GDM1 (cell line): ENCODE measurements at places on chromosomes 3 and 15.

DNA sequence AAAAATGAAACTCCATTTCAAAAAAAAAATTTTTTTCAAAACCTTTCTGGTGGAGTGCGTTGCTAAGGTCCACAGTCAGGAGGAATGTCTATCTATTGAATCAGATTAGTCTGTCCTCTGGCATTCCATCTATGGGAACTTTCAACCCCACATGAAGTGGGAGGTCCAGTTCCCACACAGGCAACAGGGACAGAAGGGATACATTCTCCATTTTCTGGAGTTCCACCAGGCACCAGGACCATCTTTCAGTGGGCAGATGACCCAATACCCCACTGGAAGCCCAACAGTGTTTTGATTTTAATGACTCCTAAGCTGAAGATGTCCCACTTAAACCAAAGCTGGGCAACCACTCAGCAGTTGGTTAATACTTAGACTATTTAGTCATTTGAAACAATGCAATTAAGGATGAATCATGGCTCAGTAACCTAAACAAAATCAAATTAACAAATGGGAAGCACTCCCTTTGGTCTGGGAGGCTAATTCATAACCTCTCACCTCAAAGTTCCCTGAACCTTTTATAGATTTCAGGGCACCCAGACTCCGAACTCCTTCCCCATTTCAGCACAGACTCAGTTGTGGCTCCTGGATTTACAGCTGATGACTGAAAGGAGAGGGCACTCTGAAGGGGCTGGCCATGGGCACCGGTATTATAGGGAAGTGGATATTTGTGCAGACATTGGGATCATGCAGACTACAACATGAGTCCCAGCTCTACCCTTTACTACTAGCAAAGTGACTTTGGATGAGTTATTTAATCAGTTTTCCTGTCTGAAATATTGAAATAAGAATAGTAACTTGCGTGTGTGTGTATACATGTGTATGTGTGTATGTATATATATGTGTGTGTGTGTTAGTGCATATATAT, 264.3 kb upstream of the LRTM1 start:
- no peak for DNase-seq

- DNase-seq: no peak
These were observed 75.7 kb upstream of the TPRG1 start for GRCh38 chr3:189096092-189096491.

DNA sequence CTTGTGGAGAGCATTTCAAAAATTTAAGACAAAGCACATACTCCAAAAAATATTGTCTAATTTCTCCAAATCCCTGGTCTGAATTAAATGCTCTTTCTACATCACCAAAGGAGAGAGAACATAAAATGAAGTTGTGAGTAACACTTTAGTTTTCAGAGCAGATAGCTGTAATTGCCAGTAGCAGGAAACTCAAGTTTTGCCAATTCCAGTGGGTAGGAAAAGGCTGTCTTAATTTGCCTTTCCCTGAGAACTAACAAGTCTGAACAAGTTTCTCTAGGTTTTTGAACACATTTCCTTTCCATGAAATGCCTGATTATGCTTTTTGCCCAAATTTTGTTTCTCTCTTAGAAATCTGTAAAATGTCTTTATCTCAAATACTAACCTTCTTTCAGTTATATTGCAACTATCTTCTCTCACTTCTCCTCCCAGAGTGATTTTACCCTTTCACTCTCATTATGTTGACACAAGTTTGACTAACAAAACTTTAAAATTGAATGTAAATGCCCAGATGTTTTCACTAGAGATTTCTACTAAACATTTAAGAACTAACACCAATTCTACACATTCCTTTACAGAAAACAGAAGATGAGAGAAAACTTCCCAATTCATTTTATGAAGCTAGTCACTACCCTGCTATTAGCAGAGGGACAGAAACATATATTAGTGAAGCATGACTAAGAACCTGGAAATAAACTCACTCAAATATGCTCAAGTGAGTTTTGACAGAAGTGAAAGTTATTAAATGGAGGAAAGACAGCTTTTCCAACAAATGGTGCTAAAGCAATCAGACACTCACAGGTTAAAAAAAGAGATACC, 38.4 kb downstream of the RFX7 start:
- DNase-seq: no peak

- DNase-seq: no peak
These were observed 31.6 kb upstream of the ABHD10 start for GRCh38 chr3:111947231-111947630.

DNA sequence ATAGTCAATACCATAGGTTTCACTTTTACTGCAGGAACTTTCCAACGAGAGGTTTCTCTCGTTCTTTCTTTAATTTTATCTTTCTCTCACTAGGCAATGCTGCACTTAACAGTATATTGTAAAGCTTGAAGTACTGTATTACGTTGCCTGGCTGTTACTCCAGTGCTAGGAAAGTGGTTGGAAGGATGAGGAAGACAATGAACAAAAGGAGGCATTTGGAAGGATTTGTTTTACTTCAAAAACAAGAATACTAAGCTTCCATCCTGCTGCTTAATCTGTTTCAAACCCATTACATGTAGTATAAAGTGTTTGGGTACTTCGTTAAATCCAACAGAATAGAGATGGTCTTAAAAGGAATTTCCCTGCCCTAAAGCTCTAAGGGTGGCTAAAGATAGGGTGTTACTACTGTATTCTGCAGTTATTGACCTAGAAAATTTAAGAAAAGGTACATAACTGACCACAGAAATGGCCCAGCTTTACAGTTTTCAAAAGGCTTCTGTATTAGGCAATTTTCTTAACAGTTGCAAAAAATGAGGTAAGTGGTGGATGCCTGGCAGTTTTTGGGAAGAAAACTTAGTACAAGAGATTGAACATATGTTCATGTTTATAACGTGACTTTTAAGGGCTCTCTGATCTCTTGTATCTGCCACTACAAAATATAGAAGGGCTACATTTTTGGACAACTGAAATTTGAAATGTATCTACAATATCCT, 785 bp upstream of the IFT57 start:
- DNase-seq: no peak

GRCh38 chr3:31485196-31485595, 47.5 kb upstream of the STT3B start:
- peak; percentile 47 for DNase-seq

DNA sequence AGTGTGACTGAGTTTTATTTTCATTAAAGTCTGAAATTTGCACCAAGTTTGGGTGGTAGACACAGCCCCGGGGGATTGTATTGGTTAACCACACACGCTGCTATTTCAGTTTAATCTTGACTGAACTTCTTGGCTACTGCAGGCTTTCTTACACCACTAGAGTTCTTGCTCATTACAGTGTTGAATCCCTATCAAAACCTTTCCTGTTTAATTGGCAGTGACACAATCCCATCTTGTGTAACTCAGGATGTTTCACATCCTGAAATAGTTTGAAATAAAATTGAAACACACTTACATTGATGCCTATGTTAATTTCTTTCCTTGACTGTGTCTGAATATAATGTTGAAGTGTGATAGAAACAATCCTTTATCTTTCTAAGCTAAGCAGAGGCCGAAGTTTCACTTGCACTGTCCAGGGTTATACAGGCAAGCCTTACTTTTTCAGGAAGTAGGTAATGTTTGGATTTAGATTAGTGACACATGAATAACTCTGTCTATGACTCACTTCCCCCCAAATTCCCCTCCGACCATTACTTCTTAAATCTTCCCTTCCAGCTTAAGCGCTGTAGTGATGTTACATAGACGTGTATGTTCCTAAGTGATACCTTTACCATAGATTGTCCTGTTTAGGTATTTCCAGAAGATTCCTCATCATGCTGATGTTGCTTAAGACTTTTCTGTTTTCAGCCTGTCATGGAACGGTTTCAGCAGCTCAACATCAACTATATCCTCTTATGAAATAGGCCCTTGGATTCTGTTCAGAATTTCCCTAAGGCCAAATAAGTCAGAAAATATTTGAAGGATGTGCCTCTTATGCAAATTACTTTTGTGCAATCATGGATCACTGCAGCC, 16.8 kb downstream of the ATG7 start:
- no peak for DNase-seq

- no peak for DNase-seq
These were observed 159.5 kb downstream of the SQOR start for GRCh38 chr15:45794304-45794703.

DNA sequence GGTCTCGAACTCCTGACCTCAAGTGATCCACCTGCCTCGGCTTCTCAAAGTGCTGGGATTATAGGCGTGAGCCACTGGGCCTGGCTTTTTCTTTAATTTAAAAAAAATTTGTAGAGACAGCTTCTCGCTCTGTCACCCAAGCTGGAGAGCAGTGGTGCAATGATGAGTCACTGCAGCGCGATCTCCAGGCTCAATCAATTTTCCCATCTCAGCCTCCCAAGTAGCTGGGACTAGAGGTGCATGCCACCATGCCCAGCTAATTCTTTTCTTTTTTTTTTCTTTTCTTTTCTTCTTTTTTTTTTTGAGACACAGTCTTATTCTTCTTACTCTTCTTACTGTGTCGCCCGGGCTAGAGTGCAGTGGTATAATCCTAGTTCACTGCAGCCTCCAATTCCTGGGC, 19.8 kb downstream of the TUBGCP4 start:
- DNase-seq: no peak

DNA sequence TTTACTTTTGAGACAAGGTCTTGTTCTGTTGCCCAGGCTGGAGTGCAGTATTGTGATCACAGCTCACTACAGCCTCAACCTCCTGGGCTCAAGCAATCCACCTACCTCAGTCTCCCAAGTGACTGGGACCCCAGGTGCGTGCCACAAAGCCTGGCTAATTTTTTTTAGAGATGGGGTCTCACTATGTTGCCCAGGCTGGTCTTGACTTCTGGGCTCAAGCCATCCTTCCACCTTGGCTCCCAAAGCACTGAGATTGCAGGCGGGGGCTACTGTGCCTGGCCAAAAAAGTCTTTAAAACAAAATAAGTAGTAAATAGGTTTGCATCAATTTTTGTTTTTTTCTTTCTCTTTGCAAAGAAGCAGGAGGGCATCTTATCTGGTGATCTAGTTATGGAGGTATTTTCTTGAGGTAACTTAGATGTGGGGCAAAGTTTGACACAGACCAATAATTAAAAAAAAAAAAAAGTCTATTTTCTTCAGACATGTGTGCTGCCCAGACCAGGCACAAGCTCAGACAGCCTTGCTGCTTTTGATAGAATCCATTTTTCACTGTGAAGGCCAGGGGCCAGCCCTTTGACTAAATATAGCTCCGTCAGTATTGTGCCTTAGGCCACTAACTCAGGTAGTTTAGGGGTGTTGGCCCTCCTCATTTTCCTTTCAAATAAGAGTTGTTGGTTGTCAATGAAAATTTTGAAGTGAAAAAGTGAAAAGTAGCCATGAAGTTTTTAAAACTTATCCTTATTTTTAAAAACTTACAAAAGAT, 2.5 kb downstream of the ARL6IP5 start:
- DNase-seq: no peak

DNA sequence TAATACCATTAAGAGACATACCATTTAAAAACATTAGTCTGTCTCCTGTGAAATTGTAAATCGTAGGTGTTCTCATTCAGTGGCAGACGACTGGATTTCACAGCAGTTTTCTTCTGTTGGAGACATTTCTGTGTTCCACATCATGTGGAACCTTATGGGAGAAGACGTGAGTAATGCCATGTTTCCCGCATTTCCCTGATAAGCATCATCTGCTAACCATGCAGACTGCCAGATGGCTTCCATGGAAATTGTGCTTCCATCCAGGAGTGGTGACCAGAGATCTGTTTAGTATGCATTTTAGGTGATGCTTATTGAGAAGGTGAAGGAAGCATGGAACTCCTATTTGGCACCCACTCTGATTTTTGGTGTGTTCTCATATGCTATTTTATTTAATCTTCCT, 28.4 kb upstream of the ST3GAL6 start:
- no peak for DNase-seq

GRCh38 chr15:60087561-60087960, 83.5 kb downstream of the FOXB1 start:
- no peak for DNase-seq

DNA sequence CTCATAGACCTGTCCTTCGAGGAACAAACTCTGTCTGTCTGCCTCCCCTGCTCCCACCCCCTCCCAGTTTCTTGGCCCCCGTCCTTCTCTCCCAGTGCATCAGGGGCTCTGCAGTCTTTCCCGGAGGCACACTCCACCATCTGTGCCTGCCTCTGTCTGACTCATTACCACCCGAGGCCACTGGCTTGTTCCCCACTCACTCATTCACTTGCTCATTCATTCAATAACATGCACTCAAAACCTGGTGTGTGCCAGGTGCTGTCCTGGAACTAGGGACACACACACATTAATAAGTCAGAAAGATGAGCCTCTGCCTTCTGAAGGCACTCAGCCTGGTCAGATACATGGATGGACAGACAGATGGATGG, 12.4 kb downstream of the AMIGO3 start:
- no peak for DNase-seq

DNA sequence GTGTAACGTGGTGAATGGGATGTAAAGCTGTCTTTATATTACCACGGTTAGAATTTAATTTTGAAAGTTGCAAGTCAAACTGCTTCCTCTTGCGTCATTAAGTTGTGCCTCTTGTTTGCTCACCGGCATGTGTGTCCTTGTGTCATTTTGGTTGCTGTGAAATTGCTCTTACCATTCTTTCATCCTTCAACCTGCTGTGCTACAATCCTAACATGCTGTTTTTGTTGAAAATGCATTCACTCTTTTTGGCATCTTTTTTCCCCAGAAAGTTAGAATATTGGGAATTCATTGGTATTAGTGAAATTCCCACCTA, 164.7 kb downstream of the PGPEP1L start:
- DNase-seq: no peak

DNA sequence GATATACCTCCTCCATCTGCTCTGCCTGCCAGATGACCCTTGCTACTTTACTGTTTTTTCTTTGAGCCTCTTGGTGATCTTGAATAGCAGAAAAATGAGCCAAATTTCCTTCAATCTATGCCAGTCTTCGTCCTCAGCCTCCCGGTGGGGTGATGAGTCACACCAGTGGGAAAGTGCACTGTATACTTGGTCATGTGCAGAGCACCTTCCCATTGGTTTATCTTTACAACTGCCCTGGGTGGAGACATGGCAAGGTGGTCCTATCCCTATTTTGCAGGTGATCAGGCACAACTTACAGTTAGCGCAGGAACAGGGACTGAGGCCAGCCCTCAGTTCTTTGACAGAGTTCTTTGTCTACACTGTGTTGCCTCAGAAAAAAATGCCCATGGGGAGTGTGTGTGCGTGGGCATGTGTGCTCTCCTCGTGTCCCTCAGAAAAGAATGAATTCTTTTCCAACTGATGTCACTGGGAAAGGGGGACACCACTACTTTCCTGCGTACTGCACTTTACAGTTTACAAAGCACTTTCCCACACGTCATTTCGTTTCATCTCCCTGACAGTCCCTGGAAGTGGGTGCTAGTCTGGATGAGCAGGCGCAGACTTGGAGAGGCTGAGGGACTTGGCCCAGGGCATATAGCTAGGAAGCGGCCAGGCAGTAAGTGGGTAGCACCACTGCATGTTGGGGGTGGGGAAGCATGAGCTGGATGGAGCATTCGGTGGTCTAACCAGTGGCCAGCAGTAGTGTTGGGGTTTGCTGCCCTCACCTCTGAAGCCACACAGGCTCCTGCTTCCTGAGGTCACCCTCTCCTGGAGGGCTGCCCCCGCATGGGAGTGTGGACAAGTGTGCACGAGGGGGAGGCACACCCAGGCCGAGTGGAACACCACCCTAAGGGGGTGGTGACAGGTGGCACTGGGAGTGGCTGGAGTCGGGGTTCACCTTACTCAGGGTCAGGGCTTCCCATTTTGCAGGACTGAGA, 24.1 kb downstream of the SMAD3 start:
- no peak for DNase-seq

GRCh38 chr15:38530113-38530512, 34.5 kb downstream of the RASGRP1 start:
- no peak for DNase-seq
